Adrenal gland (tissue), 19 donors: ENCODE measurements at places on chromosomes 6 and 20. TPM values are rescaled to one million over a fixed set of nuclear protein-coding genes. Genes with fewer than 3 reads are reported as not detected.
A peak's percentile ranks its signal among the peaks of the same experiment; 100 is the strongest.

- no peak overlapping the region for H3K4me3 ChIP-seq
- no peaks in the 10 kb centered on the region for H3K36me3 ChIP-seq
- H3K27ac ChIP-seq, result no peak overlapping the region
- no peaks in the 10 kb centered on the region for H3K27me3 ChIP-seq
These were observed 17.1 kb upstream of the ASF1A start for GRCh38 chr6:118876814-118877213.

GRCh38 chr20:38108986-38109541, 56.0 kb downstream of the TGM2 start:
- H3K4me3 ChIP-seq, result no peak overlapping the region
- peak overlapping the region; percentile 42 for H3K27ac ChIP-seq
- H3K27me3 ChIP-seq, result no peaks in the 10 kb centered on the region
- no peaks in the 10 kb centered on the region for H3K36me3 ChIP-seq
- peaks cover 17% of the 10 kb centered on the region for H3K4me1 ChIP-seq
- DNase-seq, result peak; percentile 45

GRCh38 chr20:32004963-32005362, 5.3 kb upstream of the CCM2L start:
- H3K4me3 ChIP-seq, result no peak overlapping the region
- H3K4me1 ChIP-seq, result peaks cover 12% of the 10 kb centered on the region
- no peak for DNase-seq
- no peaks in the 10 kb centered on the region for H3K27me3 ChIP-seq
- no peaks in the 10 kb centered on the region for H3K36me3 ChIP-seq
- H3K27ac ChIP-seq, result no peak overlapping the region

DNA sequence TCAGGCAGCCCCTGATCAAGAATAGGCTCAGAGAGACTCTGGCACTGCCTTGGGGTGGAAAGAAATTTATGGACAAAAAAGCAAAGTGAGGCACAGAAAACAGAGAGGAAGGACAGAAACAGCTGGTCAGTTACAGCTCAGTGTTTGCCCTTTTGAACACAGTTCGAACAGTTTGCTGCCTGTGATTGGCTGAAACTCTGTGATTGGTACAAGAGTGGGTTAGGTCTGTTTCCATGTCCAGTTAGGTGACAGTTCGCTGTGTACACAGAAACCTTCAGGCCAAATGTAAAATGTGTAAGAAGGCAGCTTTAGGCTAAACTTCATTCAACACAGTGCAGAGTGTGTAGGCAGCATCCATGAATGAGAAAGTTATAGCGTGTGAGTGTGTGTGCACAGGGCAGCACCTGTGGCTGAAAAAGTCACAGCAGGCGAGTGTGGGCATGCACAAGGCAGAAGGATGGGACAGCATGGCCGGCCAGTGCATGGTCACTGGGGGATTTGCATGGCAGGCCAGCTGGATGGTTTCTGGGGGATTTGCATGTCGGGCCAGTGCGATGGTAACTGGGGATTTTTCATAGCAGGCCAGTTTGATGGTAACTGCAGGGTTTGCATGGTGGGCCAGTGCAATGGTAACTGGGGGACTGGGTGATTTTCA, 75.4 kb upstream of the FRMD1 start:
- peaks cover 3% of the 10 kb centered on the region for H3K27me3 ChIP-seq
- H3K36me3 ChIP-seq, result no peaks in the 10 kb centered on the region
- peaks cover 6% of the 10 kb centered on the region for H3K4me1 ChIP-seq
- no peak overlapping the region for H3K27ac ChIP-seq
- H3K4me3 ChIP-seq, result no peak overlapping the region

DNA sequence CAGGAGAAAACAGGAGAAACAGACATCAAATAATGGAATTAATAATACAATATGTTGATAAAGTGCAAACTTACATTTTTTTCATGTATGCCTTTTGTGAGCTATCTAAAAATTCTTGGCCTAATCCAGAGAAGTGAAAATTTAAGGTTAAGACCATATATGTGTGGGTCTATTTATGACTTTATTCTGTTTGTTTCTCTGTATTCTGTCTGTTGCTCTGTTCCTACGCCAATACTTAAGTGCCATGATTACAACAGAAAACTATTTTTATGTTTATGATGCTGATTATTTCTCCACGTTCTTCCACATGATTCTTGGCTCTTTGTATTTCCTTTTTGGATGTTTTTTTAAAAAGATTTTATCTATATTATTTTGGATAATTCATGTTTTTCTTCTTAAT, 109.6 kb upstream of the MAP3K4 start:
- DNase-seq, result no peak
- no peaks in the 10 kb centered on the region for H3K27me3 ChIP-seq
- no peak overlapping the region for H3K27ac ChIP-seq
- H3K4me3 ChIP-seq, result no peak overlapping the region

DNA sequence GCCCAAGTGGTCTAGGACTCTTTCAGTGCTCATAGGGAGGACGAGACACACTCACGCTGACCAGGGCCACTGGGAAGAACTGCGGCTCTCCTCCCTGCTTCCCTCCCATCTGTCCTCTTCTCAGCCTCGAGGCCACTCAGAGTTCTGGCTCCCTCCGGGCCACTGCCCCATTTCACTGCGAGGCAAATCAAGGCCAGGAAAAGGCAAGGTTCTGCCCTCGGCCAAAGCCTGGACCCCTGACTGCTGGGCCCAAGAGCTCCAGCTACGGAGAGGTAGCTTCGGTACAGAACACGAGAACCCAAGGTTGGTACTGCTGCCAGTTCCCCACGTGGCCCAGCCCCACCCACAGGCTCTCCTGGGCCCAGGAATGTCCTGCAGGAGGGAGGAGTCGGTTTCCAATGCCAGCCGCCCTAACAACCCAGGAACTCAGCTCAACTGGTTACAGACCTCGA, 14.7 kb downstream of the PI16 start:
- H3K4me3 ChIP-seq, result no peak overlapping the region
- peaks cover 74% of the 10 kb centered on the region for H3K36me3 ChIP-seq
- H3K27me3 ChIP-seq, result no peaks in the 10 kb centered on the region
- peak; percentile 61 for DNase-seq

DNA sequence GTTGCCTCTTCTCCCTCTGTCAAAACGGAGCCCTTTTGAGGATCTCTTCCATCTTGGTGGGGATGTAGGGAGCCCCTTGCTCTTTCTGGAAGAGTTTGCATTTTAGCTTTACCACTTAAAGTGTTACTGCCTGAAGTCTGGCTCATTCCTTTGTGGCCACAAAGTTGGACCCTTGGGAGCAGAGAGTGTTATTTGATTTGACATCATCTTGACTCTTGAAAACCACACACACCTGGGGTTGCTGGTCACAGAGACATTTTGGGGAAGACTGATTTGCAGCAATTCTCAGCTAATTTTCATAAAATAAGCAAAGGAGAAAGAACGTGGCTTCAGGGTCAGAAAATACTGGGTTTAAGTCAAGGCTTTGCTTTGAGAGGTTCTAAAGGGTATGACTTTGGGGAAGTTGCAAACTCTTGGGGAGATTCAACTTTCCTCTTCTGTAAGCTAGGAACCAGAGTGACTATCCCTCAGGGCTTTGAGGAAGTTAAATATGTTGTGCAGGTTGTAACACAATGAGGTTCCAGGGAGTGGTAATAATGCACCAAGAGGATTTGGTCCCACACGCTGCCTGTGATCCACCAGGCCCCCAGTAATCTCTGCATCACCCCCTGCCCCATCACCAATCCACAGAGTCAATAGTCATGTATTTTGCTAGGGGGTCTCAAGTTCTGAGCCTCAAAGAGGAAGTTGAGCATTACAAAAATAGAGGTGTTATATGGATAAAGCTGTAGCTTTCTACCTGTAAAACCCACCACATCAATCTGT, 141.6 kb upstream of the SLC24A3 start:
- H3K4me3 ChIP-seq, result no peak overlapping the region
- no peak overlapping the region for H3K27ac ChIP-seq
- H3K4me1 ChIP-seq, result no peaks in the 10 kb centered on the region
- H3K27me3 ChIP-seq, result no peaks in the 10 kb centered on the region
- H3K36me3 ChIP-seq, result no peaks in the 10 kb centered on the region

GRCh38 chr6:70280400-70280853, 22.5 kb downstream of the COL9A1 start:
- H3K4me3 ChIP-seq, result no peak overlapping the region
- H3K27me3 ChIP-seq, result peaks cover 33% of the 10 kb centered on the region

DNA sequence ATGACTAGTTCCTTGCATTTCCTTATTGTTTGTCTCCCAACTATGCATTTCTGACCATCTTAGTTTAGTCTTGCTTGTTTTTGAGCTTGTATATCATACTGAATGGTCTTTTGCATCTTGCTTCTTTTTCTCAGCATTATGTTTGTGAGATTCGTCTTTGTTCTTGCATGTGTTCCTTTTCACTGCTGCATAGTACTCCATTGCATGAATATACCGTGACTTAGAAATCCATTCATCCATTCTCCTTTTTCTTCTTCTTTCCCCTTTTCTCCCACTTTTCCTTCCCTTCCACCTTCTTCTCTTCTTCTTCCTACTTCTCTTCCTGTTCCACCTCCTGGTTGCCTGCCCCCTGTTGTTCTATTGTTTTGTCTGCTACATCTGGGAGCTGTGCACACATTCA, 42.8 kb downstream of the CDH22 start:
- no peak overlapping the region for H3K27ac ChIP-seq
- no peak for DNase-seq
- no peaks in the 10 kb centered on the region for H3K27me3 ChIP-seq
- no peaks in the 10 kb centered on the region for H3K4me1 ChIP-seq

DNA sequence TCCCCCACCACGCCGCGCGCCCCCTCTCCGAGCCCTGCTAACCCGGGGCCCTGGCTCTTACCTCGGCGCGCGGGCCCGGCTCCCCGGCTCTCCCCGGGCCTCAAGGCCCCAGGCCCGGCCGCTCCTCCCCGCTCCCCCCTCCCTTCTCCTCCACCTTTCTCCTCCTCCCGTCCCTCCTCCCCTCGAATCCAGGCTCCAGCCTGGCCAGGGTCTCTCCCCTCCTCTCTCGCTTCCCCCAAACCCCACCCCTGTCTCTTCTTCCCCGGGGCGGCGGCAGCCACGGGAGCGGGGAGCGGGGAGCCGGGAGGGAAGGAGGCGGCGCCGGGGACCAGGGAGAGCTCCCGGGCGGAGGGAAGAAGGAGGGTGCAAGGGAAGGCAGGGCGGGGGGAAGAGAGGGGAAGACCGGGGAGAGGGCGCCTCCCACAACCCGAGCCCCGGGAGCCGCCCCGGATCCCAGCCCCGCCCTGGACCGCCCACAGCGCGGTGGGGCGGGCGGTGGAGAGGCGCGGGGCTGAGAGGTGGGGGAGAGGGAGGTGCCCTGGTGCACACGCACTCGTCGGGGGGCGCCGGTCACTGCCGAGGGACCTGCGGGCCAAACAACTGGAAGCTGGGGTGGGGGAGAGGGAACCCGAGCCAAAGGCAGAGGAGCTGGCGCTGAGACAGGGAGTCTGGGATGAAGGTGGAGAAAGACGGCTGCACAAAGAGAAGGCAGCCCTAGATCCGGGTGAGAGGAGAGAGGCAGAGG, at the start of gene GABBR1:
Gene GABBR1 (minus strand): TSS at position 395 of the 745 bp plus-strand sequence. CDS start 798 bp downstream, outside the sequence.
- H3K27me3 ChIP-seq, result no peaks in the 10 kb centered on the region
- DNase-seq, result peak; percentile 85
- no peaks in the 10 kb centered on the region for H3K36me3 ChIP-seq
- H3K27ac ChIP-seq, result no peak within 1 kb of the TSS

- no peaks in the 10 kb centered on the region for H3K36me3 ChIP-seq
- H3K27me3 ChIP-seq, result no peaks in the 10 kb centered on the region
- no peak for DNase-seq
- H3K27ac ChIP-seq, result no peak overlapping the region
These were observed 13.3 kb upstream of the ITPR3 start for GRCh38 chr6:33607784-33608161.

DNA sequence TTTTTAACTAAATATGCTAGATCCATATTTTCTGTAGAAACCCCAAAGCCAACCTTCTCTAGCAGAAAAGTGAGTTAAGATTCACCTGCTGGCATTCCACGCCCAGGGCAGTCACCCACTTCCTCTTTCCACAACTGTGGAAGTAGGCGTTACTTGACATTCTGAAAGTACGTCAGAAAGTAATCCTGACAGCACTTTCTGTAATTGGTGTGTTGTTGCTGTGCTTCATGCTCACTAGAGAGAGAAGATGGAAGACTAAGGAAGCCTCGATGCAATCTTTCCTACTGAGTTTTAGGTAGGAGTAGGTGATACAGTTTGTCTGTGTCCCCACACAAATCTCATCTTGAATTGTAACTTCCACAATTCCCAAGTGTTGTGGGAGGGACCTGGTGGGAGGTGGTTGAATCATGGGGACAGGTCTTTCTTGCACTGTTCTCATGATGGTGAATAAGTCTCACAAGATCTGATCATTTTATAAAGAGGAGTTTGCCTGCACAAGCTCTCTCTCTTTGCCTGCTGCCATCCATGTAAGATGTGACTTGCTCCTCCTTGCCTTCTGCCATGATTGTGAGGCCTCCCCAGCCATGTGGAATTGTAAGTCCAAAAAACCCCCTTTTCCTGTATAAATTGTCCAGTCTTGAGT, 101.1 kb downstream of the MAP3K7 start:
- no peak overlapping the region for H3K4me3 ChIP-seq
- no peak overlapping the region for H3K27ac ChIP-seq
- no peak for DNase-seq

DNA sequence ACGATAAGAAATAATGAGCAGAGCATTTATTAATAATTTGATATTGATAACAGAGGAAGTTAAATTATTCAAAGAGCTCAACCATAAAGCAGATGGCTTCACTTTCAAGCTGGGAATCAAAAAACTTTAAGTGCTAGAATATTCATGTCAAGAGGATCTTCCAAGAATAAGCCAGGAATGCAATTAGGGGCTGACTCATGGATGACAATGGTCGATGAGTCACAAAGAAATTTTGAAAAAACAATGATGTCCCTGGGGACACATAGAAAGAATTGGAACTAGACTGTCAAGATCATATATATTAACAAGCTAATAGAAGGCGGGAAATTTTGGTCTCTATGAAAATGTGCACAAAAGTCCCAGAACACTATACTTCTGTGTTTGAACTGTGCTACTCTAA, 304.1 kb downstream of the LAMA2 start:
- no peak overlapping the region for H3K27ac ChIP-seq
- H3K27me3 ChIP-seq, result no peaks in the 10 kb centered on the region
- no peak overlapping the region for H3K4me3 ChIP-seq
- DNase-seq, result no peak

CLDN20 gene
- total RNA-seq, result not detected

MROH8 gene
- 3.3 TPM for total RNA-seq

FRK gene
- total RNA-seq, result 2.2 TPM

ZBTB46 gene
- 14.2 TPM for total RNA-seq

PLCB4 gene
- total RNA-seq, result 0.36 TPM
